ENCODE measurements at places on chromosomes 2 and 18.
A peak's percentile ranks its signal among the peaks of the same experiment; 100 is the strongest.

GRCh38 chr2:104658144-104658835 lies 195.6 kb upstream of the POU3F3 start:
- H3K27me3 ChIP-seq: peaks cover 29% of the 10 kb centered on the region
- peak overlapping the region; percentile 65 for H3K27ac ChIP-seq
- peak overlapping the region; percentile 43 for H3K4me3 ChIP-seq
- DNase-seq: peak; percentile 44
- H3K36me3 ChIP-seq: no peaks in the 10 kb centered on the region
- H3K4me1 ChIP-seq: peaks cover 57% of the 10 kb centered on the region

DNA sequence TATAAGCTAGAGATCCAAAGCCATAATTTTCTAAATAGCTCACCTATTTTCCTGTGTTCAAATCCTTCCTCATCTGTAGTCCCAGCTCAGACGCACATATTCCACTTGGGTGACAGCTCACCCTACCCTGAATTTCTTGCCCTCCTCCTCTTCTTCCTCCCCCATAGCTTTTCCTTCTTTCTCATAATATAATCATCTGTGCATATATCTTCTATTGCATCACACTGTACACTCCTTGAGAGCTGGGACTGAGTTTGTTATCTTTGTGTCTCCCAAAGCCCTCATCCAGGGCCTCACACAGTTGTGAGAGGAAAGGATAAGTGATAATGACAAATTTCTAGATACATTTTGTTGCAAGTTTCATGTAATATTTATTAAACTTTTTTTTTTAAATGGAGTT lies 55.9 kb upstream of the RTN4 start:
- no peak overlapping the region for H3K27ac ChIP-seq
- DNase-seq: no peak
- no peaks in the 10 kb centered on the region for H3K36me3 ChIP-seq
- H3K4me1 ChIP-seq: peaks cover 18% of the 10 kb centered on the region
- no peak overlapping the region for H3K4me3 ChIP-seq

DNA sequence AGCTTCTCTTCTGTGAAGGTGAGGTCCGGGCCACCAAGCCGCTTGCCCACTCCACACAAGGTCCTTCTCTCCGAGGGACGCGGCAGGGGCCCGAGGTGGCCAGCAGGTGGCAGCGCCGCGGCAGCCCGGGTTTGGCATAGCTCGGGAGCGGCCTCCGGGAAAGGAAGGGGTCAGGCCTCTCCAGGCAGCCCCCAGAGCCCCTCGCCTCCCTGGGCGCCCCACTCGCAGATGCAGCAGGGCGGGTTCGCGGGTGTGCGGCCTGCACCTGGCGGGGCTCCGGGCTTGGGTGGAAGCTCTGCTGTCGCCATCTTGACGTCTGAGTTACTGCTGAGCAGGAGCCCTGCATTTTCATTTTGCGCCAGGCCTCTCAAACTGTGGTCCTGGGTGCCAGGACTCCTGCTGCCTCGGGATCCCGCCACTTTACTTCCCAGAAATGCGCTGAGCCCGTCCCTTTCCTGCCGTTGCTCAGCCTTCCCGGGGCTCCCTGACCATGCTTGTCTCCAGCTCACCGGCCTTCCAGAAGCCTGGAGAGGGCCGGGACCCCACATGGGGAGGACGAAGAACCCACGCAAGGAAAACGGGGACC lies 18.6 kb upstream of the NCL start:
- no peaks in the 10 kb centered on the region for H3K36me3 ChIP-seq
- DNase-seq: peak; percentile 78
- H3K4me1 ChIP-seq: peaks cover 18% of the 10 kb centered on the region
- H3K4me3 ChIP-seq: no peak overlapping the region

- no peak for DNase-seq
- no peaks in the 10 kb centered on the region for H3K27me3 ChIP-seq
- H3K4me3 ChIP-seq: no peak overlapping the region
- H3K27ac ChIP-seq: no peak overlapping the region
- H3K36me3 ChIP-seq: no peaks in the 10 kb centered on the region
Observed at GRCh38 chr2:216911886-216912285, 52.0 kb upstream of the TNP1 start.

DNA sequence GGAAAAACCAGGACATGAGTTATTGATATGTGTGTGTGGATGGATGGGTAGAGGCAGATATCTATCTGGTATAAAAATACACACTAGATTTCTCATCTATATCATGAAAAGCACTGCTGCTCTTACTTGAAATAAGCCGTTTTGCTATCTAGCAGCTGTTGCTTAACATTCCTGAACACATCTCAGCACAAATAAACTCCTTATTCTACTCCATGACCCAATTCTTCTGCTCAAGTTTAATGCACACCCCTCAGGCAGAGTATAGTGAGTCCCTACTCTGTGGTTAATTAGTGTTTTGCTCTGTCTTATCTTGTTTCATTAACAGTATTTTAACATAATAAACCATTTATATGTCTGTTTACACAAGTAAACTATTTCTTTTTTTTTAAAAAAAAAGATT lies 134.2 kb downstream of the CBLN2 start:
- H3K4me3 ChIP-seq: no peak overlapping the region
- no peak for DNase-seq
- H3K4me1 ChIP-seq: no peaks in the 10 kb centered on the region
- H3K36me3 ChIP-seq: no peaks in the 10 kb centered on the region

DNA sequence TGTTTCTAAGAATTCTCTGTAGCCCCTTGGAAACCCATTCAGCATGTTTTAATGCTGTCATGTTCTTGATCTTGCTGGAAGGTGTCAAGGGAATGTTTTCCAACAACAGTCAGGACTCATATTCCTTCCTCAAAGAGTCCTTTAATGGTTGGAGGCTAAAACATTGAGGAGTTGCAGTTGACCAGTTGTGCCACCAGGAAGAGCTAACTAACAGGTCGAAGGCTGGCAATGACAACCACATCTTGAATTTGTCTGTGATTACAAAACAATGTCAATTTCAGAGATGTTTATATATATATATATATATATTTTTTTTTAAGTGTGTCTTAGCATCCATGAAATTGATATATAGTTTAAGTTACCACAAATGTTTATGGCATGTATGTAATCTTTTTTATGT lies 151.5 kb downstream of the INO80D start:
- DNase-seq: no peak
- H3K36me3 ChIP-seq: no peaks in the 10 kb centered on the region
- no peaks in the 10 kb centered on the region for H3K27me3 ChIP-seq

DNA sequence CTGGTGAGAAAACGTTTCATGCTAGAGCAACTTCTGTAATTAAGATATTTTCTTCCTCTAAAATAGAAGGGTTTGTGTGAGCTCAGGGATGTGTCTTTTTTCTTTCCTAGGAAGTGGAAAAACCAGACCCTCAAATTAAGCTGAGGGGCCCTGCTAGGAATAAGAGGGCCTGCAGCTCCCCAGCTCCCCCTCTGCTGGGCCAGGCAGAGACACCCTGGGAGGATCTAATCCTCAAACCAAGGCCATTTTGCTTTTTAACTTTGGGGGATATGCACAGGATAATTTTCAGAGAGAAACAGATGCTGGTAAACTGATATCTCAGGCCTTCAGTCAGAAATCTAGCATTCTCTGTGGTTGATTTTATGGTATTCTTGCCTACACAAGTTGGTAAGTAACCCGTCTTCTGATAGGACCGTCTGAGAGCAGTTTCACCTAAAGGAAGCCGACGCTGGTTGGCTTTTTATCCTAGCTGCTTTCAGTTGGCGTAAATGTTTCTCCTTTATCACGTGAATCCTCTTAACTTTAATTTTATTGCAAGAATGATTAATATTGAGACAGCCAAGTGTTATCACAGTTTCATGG lies 34.8 kb downstream of the SNTG2 start:
- no peaks in the 10 kb centered on the region for H3K36me3 ChIP-seq
- H3K27me3 ChIP-seq: peaks cover 18% of the 10 kb centered on the region
- peaks cover 41% of the 10 kb centered on the region for H3K4me1 ChIP-seq
- no peak overlapping the region for H3K4me3 ChIP-seq
- DNase-seq: no peak

GRCh38 chr2:36343606-36344005 lies 12.0 kb upstream of the CRIM1 start:
- no peaks in the 10 kb centered on the region for H3K36me3 ChIP-seq
- peaks cover 2% of the 10 kb centered on the region for H3K27me3 ChIP-seq
- H3K4me1 ChIP-seq: peaks cover 4% of the 10 kb centered on the region
- no peak overlapping the region for H3K27ac ChIP-seq

DNA sequence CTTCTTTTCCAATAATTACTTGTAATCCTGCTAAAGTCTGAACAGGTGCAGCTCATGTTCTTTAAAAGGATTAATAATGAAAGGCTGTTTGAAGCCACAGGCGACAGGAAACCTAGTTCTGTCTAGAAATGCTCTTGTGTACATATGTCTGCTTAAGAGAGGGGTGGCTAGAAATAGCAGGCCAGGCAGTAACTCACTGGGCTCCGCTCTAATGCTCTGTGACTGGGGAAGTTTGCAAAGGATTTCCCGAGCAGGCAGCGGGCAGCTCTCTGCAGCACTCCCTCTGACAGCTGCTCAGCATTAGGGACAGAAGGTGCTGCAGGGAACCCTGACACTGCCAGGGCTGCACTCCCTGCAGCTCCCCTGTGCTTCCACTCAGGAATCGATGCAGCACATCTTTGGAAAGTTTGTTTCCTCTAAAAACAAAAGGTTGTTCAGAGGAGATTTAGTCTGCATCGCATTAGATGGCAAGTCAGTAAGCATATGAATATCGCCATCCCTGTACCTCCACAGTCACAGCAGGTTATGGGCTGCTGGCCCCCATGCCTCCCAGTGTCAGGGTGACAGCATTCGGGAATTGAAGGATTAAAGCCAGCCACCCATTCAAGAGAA lies 33.1 kb upstream of the TTC39C start:
- peak; percentile 25 for DNase-seq
- peak overlapping the region; percentile 48 for H3K4me3 ChIP-seq
- no peaks in the 10 kb centered on the region for H3K27me3 ChIP-seq
- peaks cover 1% of the 10 kb centered on the region for H3K36me3 ChIP-seq

DNA sequence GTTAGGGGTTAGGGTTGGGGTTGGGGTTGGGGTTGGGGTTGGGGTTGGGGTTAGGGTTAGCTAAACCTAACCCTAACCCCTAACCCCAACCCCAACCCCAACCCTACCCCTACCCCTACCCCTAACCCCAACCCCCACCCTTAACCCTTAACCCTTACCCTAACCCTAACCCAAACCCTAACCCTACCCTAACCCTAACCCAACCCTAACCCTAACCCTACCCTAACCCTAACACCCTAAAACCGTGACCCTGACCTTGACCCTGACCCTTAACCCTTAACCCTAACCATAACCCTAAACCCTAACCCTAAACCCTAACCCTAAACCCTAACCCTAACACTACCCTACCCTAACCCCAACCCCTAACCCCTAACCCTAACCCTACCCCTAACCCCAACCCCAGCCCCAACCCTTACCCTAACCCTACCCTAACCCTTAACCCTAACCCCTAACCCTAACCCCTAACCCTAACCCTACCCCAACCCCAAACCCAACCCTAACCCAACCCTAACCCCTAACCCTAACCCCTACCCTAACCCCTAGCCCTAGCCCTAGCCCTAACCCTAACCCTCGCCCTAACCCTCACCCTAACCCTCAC lies 24.1 kb upstream of the RABL2A start:
- peaks cover 3% of the 10 kb centered on the region for H3K27me3 ChIP-seq
- DNase-seq: no peak
- no peaks in the 10 kb centered on the region for H3K36me3 ChIP-seq
- H3K4me1 ChIP-seq: peaks cover 4% of the 10 kb centered on the region
- H3K4me3 ChIP-seq: peak overlapping the region; percentile 95

DNA sequence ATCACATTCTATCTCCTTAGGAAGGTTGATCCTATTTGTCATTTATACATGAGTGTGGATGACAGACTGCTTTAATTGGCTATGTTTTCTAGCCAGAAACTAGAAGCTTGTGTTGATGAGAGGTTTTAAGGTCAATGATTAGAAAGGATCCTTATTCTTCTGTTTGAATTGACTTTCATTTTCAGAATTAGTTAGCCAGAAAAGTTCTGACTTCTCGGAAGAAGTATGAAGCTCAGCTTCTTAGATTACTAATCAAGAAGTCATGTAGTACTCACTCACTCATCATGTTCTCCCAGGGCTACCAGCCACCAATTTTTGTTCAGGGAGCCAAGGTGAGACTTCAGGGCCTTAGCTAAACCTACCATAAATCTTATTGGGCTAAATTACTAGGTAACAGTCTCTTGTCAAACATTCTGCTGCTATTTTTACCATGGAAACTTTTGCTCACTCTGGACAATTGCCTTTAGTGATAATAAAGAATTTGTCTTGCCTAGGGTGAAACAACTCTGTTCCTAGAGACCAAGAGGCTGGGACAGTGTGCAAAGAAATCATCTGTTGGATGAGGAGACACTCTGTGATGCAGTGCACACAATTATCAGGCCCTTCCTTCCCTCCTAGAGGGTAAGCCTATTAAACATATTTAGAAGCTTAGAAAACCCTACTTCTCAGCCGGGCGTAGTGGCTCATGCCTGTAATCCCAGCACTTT lies 111.6 kb upstream of the DNMT3A start:
- no peaks in the 10 kb centered on the region for H3K4me1 ChIP-seq
- H3K36me3 ChIP-seq: peaks cover 21% of the 10 kb centered on the region
- no peak overlapping the region for H3K27ac ChIP-seq
- no peak for DNase-seq

- no peak for DNase-seq
- no peaks in the 10 kb centered on the region for H3K27me3 ChIP-seq
- no peaks in the 10 kb centered on the region for H3K4me1 ChIP-seq
- H3K4me3 ChIP-seq: no peak overlapping the region
- no peak overlapping the region for H3K27ac ChIP-seq
- H3K36me3 ChIP-seq: peaks cover 2% of the 10 kb centered on the region
Observed at GRCh38 chr2:167607211-167607610, 640.2 kb downstream of the STK39 start.

DNA sequence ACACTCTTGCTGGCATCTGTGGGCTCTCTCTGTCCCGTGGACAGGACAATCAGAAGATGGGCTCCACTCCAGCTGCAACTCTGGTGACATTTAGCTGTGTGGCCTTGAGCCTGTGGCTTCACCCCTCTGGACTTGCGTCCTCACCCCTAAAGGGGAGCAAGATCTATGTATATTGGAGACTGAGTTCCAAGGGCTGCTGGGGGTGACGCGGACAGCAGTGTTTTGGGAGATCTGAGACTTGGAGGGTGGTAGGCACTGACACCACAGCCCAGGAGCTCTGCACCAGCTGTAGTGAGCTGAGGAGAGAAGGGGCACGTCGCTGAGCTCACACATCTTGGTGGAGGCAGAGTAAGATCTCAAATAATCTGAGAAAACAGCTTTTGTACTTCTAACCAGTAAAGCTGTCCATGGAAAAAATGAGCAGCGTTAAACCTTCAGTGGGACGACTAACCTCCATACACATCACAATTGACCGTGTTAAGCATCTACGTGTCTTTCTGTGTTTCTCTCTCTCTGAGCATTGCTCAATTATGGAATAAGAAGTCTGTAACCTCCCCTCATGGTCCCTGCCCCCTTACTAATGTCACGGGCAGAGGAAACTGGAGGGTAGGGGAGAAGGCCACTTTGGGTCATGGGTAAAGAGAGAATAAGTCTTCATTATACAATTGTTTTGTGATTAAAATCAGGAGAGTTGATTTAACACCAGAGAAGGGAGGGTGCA lies 85.8 kb downstream of the SH3RF3 start:
- peak overlapping the region; percentile 26 for H3K4me3 ChIP-seq
- DNase-seq: no peak
- H3K27ac ChIP-seq: peak overlapping the region; percentile 88
- H3K36me3 ChIP-seq: peaks cover 9% of the 10 kb centered on the region
- peaks cover 66% of the 10 kb centered on the region for H3K4me1 ChIP-seq

- H3K4me3 ChIP-seq: no peak overlapping the region
- H3K27me3 ChIP-seq: no peaks in the 10 kb centered on the region
- H3K36me3 ChIP-seq: peaks cover 4% of the 10 kb centered on the region
- DNase-seq: no peak
- no peaks in the 10 kb centered on the region for H3K4me1 ChIP-seq
- H3K27ac ChIP-seq: peak overlapping the region; percentile 54
Observed at GRCh38 chr2:135265960-135266490, 213.9 kb downstream of the RAB3GAP1 start.

All from nephron progenitor cell (in vitro differentiated cells).